RPMI8226 (cell line): ENCODE measurements at places on chromosomes 5 and 9.

GRCh38 chr9:130301483-130302286 is 36.1 kb downstream of the HMCN2 start:
- DNase-seq, result no peak

DNA sequence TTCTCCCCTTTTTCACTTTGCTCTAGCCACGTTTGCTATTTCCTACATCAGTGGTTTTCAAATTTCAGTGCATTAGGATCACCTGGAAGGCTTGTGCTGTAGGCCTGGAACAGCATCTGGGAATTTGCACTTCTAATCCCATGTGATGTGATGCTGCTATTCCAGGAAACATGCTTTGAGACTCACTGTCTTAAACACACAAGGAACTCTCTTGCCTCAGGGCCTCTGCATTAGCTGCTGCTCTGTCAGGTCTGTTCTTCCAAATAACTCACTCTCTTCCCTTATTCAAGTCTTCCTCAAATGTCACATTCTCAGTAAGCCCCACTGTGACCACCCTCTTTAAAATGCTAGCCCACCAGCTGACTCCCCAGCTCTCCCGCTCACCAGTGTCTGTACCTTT is 204.0 kb downstream of the DNAH5 start:
- no peak for DNase-seq

DNA sequence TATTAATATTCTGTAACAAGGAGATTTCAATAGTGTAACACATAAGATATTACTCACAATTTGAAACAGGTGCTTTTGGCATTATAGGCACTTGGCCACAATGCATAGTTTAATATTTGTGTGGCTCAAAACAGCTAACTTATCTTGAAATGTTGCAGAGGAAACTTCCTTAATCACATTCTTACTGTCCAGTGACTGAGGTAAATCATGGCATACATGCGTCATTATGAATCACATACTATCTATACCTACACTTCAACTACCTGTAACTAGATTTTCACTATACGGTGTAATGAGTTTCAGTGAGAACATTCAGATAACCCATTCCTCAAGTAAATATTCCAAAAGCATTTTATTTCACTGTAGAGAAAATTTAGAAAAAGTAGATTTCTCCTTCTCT is 218.8 kb downstream of the PDE4D start:
- no peak for DNase-seq

DNA sequence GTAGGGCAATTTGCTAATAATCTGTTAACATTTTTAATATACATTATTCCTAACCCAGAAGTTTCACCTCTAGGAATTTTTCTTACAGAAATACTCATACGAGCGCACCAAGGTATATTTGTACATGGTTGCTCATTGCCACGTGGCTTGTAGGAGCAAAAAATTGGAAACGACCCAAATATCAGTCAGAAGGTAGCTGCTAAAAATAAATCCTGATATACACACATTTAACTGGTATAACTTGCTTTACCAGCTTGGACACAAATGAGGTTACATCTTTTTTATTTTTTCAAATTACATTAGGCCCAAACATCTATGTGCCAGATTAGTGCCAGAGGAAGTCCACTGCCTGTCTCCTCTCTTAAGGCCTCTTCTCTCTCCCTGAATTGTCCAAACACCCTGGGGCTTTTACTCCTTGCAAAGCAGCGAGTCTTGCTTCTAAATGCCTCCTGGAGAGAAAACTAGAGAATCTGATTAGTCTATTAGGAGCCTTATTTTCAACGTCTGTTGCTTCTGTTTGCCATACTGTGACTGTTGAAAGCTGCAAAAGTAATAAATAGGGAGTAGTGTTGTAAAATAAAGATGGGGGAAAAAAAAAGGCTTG is 92.0 kb upstream of the SSBP2 start:
- DNase-seq, result no peak

DNA sequence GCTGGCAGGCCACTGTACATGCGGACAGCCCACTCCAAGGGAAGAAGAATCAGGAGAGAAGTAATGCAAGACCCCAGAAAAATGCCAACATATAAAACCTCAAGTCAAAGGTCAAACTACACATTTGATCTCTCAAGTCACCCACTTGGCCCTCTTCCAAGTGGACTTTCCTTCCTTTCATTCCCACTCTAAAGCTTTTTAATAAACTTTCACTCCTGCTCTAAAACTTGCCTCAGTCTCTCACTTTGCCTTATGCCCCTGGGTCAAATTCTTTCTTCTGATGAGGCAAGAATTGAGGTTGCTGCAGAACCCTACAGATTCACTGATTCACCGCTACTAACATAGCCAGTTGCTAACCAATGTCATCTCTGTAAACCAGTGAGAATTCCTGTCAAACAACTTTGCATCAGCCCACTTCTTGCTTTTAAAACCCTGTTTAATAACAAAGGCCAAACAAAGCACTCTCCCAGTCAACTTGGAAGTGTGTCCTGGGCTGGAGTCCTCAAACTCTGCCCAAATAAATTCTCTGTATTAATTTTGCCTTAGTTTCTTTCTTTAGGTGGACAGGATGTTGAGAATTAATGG is 6.9 kb upstream of the ATP6V1G1 start:
- no peak for DNase-seq

DNA sequence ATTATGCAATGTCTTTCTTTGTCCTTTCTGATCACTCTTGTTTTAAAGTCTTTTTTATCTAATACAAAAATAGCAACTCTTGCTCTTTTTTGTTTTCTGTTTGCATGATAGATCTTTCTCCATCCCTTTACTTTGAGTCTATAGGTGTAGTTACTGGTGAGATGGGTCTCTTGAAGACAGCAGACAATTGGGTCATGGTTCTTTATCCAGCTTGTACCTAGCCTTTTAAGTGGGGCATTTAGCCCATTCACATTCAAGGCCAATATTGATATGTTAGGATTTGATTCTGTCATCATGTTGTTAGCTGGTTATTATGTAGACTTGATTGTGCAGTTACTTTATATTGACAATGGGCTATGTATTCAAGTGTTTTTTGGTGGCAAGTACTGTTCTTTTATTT is 245.9 kb upstream of the TARS1 start:
- DNase-seq, result no peak

- DNase-seq, result no peak
These were observed 387.9 kb upstream of the DAP start for GRCh38 chr5:11148810-11149539.

DNA sequence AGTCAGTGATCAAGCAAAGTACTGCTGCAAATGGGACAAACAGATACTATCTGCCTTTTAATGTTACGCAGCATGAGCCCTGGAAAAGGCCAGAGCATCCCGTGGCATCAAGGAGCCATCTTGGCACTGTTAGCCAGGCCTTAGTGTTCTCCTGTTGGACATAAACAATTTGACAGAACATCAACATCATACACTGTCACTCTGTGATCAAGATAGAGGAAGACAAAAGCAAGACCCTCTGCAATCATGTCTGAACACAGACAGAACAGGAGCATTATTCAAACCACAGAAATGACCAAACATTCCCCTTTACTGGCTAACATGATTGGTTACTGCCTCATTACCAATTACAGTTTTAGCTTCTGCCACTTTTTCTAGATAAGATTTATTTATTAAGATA is 21.2 kb upstream of the ROPN1L start:
- no peak for DNase-seq

DNA sequence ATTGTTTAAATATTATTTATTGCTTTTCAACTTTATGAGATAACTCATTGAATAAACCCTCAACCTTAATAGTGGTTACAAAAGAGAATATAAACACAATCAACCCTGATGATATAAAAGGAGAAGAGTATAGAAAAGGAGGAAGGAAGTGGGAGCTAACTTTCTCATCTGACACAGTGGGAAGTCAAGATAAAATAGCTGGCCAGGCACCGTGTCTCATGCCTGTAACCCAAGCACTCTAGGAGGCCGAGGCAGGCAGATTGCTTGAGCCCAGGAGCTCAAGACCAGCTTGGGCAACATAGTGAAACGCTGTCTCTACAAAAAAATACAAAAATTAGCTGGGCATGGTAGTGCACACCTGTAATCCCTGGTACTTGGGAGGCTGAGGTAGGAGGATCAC is 93.5 kb downstream of the PPP2R2B start:
- DNase-seq, result no peak

- no peak for DNase-seq
These were observed 8.9 kb upstream of the TOR4A start for GRCh38 chr9:137268538-137269201.

- DNase-seq, result no peak
These were observed 205.5 kb downstream of the CACNA1B start for GRCh38 chr9:138082918-138083636.

DNA sequence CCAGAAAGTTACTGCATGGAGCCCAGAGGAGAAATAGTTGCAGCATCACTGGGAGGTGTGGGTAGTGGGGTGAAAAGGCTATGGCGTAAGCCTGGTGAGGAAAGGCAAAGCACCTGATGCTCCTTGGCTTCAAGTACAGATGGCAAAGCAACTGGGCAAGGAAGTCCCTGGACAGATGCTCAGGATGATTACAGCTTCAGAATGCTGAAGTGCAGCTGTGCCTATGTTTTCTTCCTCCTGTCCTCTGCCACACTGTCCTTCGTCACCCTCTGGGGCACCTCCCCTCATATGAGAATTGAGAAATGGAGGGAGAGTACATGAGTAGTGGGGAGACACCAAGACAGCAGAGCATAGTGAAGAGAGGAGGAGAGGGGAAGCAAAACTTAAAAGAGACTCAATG is 328.0 kb downstream of the PDE4D start:
- peak; percentile 34 for DNase-seq

- no peak for DNase-seq
These were observed 33.2 kb upstream of the GOLPH3 start for GRCh38 chr5:32207355-32207634.

DNA sequence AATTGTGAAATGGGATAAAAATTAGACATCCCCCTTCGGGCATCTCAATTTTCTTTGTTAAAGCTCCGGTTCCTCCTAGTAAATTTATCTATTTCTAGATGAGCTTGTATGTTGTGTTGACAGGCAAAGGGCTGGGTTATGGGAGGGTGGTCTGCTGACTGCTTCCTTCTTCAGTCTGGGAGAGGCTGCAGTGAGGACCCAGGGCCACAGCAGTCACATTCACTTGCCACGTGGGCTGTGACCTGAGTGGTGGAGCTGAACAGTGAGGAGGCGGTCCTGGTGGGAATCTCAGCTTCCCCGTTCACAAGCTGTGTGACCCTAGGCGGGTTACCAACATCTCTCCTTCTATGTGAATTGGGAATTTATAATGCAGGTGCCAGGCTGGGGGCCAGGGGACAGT is 57.5 kb upstream of the RXRA start:
- no peak for DNase-seq

GRCh38 chr9:70477146-70477745 is 62.8 kb upstream of the KLF9 start:
- DNase-seq, result no peak
